Retinal pigment epithelial cell (primary cell): ENCODE measurements at places on chromosomes 11 and 22.

- DNase-seq = no peak
Measured at GRCh38 chr11:83037877-83038276, 33.8 kb downstream of the RAB30 start.

- no peak for DNase-seq
Measured at GRCh38 chr22:25051073-25051472, 98.6 kb downstream of the KIAA1671 start.

- DNase-seq = no peak
Measured at GRCh38 chr22:45880716-45881523, 96.0 kb downstream of the WNT7B start.

DNA sequence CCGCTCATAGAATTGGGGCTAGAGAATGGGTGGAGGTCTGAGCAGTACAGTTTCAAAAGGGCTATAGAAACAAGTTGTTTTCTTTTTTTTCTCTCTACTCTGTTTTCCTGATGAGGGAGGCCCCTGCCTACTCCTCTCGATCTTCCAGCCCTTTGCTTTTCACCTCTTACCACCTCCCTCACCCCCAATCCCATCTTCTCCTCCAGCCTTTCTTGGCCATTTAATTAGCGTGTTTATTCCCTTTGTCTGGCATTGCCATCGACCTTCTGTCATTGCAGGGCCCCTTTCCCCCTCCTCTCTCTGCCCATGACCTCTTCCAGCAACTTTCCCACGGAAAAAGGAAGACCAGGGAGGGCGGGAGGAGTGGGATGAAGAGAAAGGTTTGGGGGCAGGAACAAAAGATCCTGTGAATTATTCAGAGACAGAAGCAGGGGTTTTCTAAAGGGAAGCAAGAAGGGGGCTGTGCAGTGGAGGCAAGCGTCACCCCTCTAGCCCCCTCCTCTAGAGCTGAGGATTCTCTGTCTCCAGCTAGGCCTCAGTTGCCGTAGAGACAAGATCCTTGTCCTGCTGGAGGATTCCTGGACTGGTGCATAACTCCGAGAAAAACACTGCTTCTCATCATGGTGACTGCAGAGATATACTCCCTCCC lies 12.9 kb downstream of the DTX4 start:
- DNase-seq = no peak

GRCh38 chr11:7555052-7555699 lies 41.4 kb downstream of the PPFIBP2 start:
- no peak for DNase-seq

DNA sequence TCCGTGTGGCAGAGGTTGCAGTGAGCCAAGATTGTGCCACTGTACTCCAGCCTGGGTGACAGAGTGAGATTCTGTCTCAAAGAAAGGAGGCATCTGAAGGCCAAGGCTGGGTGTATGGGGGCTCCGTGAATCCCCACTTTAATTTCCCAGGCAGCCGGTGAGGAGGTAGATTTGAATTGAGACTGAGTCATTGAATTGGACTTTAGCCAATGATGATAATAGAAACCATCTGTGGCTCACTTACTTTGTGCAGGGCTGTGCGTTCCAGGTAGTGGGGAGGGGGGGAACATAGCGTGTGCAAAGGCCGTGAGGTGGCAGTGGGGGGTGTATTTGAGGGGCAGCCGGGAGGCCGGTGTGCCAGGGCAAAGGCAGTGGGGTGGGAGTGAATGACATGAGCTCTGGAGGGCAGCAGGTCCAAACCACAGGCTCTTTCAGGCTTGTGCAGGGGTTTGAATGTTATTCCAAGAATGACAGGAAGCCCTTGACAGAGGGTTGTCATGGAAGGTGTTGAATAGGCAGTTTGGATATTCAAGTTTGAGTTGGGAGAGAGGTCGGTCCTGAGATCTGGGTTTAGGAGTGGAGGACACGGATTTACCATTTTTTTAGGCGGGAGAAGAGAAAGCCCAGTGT lies 6.1 kb downstream of the ARHGAP8 start:
- no peak for DNase-seq

DNA sequence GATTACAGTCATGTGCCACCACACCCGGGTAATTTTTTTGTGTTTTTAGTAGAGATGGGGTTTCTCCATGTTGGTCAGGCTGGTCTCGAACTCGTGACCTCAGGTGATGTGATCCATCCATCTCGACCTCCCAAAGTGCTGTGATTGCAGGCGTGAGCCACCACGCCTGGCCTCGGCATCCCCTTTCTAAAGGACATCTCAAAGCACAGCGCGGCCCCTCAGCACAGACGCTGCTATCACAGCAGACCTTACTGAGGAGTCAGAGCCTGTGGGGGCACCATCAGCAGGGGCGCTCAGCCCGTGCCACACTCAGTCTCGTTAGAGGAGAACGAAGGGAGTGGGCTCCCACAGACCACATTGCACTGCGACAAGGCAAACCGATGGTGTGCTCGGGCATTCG lies 19.4 kb downstream of the CELSR1 start:
- no peak for DNase-seq

GRCh38 chr11:10495464-10495786 lies 40.4 kb downstream of the AMPD3 start:
- DNase-seq = no peak

GRCh38 chr22:49158741-49159564 lies 668.7 kb downstream of the BRD1 start:
- no peak for DNase-seq

DNA sequence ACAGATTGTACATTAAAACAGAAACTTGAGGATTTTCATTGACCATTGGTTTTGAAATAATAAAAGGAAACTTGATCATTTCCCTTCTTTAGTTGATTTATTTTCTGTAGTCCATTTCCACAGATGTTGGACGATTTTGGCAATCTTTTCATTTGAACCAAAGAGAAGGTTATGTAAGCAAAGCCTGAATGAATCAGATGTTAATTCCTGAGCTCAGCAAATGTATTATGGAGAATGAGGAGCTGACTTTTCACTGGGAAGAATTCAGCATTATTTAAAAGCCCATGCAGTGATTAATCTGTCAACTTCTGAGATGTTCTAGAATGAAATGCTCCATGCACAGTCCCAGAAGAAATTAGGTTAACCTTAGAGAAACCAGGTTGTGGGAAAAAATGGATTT lies 29.0 kb downstream of the ELMOD1 start:
- DNase-seq = no peak

GRCh38 chr11:86816251-86816726 lies 15.9 kb downstream of the PRSS23 start:
- no peak for DNase-seq

DNA sequence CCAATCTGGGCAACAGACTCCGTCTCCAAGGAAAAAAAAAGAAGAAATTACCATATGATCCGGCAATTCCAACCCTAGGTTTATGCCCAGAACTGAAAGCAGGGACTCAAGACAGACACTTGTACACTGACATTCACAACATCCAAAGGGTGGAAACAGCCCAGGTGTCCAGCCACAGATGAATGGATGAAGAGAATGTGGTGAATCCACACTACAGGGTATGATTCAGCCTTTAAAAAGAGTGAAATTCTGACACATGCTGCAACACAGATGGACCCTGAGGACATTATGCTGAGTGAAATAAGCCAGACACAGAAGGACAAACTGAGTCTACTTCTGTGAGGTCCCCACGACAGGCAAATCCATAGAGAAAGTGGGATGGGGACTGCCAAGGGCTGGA lies 43.9 kb downstream of the SGSM3 start:
- no peak for DNase-seq

DNA sequence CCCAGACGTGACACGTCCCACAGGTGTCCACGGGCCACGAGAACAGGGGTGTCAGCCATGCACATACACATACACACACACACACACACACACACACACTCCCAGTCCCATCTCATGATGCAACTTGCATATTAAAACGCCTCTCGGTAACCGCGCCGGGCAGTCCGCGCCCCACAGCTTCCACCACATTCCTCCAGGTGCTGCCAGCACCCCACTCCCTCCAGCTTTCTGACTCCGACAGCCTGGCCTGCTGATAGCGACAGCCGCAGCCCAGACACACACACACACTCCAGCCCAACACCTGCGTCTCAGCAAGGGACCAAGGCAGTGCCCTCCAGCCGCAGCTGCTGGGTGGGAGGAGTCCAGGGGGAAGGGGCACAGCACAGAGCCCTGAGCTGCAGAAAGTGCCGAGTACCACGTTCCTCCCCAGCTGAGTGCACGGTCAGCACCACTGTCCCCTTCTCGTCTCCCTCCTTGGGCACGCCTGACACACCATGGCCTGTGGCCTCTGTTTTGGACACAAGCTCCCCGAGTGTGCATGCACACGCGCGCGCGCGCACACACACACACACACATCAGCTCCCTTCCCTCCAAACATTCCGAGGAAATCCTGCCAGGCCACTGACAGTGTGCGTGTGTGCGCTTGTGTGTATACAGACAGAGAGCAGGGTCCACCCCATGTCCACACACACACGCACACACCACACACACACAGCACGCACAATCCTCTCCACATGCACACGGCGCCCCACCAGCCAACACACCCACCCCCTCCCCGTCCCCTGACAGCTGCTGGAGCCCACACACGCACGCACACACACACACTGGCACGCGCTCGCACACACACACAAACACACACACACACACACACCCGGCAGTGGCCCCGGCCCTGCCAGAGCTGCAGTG lies 1.2 kb downstream of the ELFN2 start:
- DNase-seq = no peak

GRCh38 chr11:107179829-107180228 lies 161.6 kb upstream of the GUCY1A2 start:
- no peak for DNase-seq
